ENCODE measurements at places on chromosomes 7 and 10. TPM values are rescaled to one million over a fixed set of nuclear protein-coding genes. Genes with fewer than 3 reads are reported as not detected.

GRCh38 chr7:47039904-47040303 is 542.0 kb downstream of the TNS3 start:
- no peak for DNase-seq

- DNase-seq, result no peak
Observed at GRCh38 chr7:45514944-45515343, 59.2 kb upstream of the ADCY1 start.

- no peak for DNase-seq
Observed at GRCh38 chr10:79314761-79315601, 32.3 kb upstream of the PPIF start.

DNA sequence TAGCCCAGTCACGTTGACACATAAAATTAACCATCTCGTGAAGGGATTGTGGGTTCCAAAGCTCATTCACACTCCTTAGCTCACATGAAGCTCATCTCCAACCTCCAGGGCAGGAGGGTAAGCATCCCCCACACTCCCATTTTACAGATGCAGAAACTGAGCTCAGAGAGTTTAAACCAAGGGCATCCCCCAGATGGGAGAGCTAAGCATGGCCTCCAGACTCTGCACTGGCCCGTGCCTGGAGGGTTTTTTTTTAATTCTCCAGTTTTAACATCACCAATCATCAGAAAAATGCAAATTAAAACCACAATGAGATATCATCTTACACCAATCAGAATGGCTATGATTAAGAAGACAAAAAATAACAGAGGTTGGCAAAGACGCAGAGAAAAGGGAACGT is 53.3 kb upstream of the TCF7L2 start:
- DNase-seq, result no peak

- no peak for DNase-seq
Observed at GRCh38 chr10:1534820-1535219, 202.5 kb downstream of the ADARB2 start.

GRCh38 chr7:128835231-128835751 is 5.1 kb downstream of the FLNC start:
- no peak for DNase-seq

- no peak for DNase-seq
Observed at GRCh38 chr7:81657551-81657950, 112.3 kb downstream of the HGF start.

DNA sequence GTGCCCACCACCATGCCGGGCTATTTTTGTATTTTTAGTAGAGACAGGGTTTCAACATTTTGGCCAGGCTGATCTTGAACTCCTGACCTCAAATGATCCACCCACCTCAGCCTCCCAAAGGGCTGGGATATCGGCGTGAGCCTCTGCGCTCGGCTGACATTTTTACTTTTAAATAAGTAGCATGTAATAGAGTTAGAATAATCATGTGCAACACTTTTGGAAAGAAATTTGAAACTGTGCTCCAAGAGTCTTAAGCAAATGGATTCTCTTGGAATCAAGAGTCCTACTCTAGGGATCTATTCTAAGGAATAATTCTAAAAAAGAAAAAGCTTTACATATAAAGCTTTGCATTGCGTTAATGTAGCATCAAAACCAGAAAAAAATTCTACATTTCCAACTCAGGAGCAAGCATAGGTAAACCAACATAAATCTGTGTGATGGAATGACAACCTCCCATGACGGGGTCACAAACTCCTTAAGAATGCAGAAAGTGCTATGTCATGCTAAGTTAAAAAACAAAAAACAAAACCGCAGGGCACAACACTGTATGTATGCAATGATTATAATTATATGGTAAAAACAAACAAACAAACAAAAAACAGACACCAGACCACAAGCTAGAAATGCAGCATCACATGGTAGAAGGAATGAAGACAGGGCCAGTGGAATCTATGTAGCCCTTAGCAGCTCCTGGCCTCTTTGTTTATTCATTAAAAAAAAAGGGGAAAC is 98.7 kb downstream of the RNF216 start:
- no peak for DNase-seq

- DNase-seq, result no peak
Observed at GRCh38 chr10:96263669-96264068, 7.7 kb downstream of the BLNK start.

DNA sequence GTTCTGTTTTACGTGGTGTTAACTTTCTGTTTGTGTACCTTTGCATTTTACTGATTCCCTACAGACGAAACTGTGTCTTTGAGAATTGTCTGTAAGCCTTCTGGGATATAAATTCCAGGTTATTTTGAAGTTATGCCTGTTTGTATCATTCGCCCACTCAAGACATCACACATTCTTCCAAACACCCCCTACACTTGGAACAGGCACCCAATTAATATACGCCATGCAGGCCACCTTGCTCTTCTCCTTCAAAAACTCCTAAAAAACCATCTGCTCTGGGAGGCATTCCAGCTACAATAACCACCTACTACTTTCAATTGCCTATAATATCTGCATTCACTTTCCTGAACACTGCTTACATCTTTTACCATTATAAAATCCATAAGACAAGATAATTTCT is 453.3 kb downstream of the DGKB start:
- DNase-seq, result no peak

DNA sequence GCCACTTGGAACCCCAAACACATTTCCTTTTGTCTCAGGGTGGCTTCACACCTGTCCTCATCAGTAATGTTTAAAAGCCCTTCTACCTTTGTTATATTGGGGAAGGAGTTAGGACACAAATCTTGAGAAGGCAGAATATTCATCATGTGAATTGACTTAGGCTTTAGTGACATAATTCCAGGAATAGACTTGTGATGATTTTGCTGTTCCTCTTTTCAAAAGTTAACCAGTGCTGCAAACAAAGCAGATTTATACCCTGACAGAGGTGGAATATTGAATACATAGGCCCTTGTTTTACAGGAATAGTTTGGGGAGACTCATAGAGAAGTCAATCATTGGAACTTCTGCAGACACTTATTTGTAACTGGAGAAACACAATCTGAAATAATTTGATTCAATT is 27.0 kb downstream of the ZNF786 start:
- no peak for DNase-seq

- DNase-seq, result no peak
Observed at GRCh38 chr10:74292871-74293427, 141.9 kb downstream of the ADK start.

- no peak for DNase-seq
Observed at GRCh38 chr7:104382616-104383015, 54.2 kb downstream of the LHFPL3 start.

DNA sequence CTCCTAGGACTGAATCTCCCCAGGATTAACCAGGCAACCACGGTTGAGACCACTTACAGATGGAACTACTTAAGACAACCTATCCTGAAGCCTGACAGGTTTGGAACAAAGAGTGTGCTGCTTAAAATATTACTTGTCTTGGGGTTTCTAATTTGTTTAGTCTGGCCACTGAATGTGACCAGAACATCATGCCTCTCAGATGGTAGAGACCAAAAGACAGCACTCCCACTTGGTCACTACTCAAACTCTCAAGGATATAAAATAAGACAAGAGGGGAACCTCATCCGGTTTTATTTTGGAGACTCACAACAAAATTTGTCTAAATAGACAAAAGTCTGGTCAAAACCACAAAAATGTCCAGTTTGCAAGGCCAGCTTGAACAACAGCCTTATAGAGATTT is 15.3 kb downstream of the MRPL32 start:
- DNase-seq, result no peak

DNA sequence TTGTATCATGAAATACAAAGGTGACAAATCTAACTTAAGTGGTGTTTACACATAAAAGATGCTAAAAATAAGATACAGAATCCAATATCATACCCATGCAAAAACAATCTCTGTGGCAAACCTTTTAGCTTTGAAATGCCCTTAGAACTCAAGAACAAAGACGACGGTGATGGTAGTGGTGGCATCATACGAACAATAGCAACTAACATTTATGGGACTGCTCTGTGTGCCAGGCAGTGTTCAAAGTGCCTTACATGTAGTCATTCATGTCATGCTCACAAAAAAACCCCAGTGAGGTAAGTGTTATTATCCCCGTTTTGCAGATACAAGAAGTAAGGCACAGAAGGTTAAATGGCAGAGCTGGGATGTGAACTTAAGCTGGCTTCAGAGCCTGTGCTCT is 563.9 kb downstream of the PARD3 start:
- DNase-seq, result no peak

DNA sequence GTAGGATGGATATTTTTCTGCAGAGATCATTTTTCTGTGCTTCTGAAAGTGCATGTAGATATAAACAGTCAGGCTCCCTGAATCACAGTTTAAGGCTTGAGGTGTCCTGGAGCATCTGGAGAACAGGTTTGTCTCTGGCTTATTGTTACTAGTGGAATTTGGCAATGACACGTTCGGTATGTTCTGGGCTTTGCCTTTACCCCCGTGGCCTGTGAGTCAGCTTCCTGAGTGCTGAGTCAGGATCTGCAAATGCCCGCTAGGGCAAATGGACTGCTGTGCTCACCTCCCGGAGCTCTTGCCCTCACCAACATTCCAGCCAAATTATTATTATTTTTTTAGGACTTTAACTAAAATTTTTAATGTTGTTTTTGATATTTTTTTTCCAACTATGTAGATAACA is 192.5 kb upstream of the PRSS1 start:
- no peak for DNase-seq

DNA sequence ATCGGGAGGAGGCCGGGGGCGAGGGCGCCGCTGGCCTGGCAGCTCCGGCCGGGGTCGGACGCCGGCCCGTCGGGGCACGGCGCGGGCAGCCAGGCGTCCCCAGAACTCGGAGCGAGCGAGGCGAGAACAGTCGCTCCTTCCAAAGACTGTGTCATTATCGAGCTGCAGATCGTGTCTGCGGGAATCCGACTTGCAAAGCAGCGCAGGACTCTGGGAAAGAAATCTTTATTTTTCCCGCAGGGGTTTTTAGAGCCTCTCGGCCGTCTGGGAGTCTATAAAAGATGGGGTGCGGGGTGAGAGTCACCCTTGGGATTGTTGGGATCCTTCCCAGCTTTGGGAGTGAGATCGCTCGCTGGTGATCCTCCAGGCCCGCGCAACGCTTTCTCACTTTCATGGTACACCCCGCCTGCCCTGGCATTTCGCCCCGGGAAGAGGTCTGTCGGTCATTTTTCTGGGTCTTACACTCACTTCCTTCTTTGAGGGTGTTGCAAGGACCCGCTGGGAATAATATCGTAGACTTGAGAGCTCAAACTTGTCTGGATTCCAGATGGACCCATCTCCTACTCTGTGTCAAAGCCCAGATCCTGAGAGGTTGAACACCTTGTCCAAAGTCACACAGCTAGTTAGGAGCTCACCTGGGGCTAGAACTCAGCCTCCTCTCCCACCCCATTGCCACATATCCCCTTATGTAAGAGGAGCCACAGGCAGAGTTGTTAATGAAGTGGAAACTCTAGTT is 1.0 kb downstream of the UBTD1 start:
- no peak for DNase-seq

DNA sequence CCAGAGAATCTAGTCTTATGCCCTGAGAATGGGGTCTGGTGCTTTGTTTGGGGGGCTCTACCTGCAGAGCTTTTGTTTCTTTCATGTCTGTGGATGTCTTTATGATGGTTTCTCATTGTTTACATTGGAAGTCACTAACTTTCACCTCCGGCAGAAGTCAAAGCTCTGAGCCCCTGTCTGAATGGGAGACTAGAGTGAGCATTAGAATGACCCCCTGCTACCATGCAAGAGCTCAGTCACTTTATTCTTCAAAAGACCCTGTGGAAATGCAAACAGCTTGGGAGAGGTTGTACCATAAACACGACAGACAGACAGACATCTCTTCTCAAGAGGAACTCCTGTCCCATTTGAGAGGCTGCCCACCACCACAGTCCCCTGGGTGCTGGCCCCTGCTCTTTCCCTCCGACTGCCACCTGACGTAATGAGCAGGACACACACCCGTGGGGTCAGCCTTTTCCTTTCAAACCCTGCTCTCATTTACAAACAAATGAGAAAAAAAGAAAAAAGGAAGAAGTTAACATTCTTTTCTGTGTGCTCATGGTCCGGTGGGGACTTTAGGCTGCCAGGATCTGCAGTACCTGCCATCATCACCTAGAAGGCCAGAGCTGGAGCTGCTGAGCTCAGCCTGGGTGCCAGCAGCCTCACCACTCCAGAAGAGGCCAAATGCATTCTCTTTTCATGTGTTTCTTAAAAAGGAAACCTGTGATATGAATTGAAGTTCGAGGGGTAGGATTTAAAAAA is 91.6 kb downstream of the FZD1 start:
- no peak for DNase-seq

GRCh38 chr10:28678687-28679457 is 1.6 kb downstream of the BAMBI start:
- no peak for DNase-seq

- DNase-seq, result no peak
Observed at GRCh38 chr7:76260171-76260703, 42.2 kb upstream of the HSPB1 start.

- no peak for DNase-seq
Observed at GRCh38 chr10:53606981-53607380, 834.4 kb upstream of the MBL2 start.

- DNase-seq, result no peak
Observed at GRCh38 chr10:29611781-29612381, 22.9 kb downstream of the SVIL start.

Gene WAPL
- 50.8 TPM for polyA plus RNA-seq

Gene ASB10
- polyA plus RNA-seq, result not detected

Gene TUBB8
- 0.71 TPM for polyA plus RNA-seq

Gene NODAL
- polyA plus RNA-seq, result 0.17 TPM

Gene COL26A1
- polyA plus RNA-seq, result 32.5 TPM

Gene ABCC2
- polyA plus RNA-seq, result 11.4 TPM

Gene CHST3
- polyA plus RNA-seq, result 20.0 TPM

Gene GIMAP6
- 18.8 TPM for polyA plus RNA-seq

Gene OR2A1
- 1.1 TPM for polyA plus RNA-seq

Gene CABCOCO1
- polyA plus RNA-seq, result 5.5 TPM

Gene CTAGE4
- 7.9 TPM for polyA plus RNA-seq

Gene ANLN
- polyA plus RNA-seq, result 26.1 TPM

Gene PNLIP
- not detected for polyA plus RNA-seq
